ENCODE measurements at places on chromosomes 3 and 15.

- DNase-seq: no peak
These were observed 9.2 kb downstream of the VILL start for GRCh38 chr3:37999836-38000235.

GRCh38 chr15:60390231-60390630 is 7.6 kb downstream of the ANXA2 start:
- no peak for DNase-seq

GRCh38 chr15:64836023-64836536 is 5.6 kb upstream of the PLEKHO2 start:
- DNase-seq: no peak

GRCh38 chr3:182941719-182942118 is 38.6 kb downstream of the DCUN1D1 start:
- no peak for DNase-seq

- peak; percentile 27 for DNase-seq
These were observed 17.1 kb downstream of the CTXND1 start for GRCh38 chr15:80234883-80235282.

GRCh38 chr3:53026382-53027162 is 19.3 kb downstream of the SFMBT1 start:
- no peak for DNase-seq

DNA sequence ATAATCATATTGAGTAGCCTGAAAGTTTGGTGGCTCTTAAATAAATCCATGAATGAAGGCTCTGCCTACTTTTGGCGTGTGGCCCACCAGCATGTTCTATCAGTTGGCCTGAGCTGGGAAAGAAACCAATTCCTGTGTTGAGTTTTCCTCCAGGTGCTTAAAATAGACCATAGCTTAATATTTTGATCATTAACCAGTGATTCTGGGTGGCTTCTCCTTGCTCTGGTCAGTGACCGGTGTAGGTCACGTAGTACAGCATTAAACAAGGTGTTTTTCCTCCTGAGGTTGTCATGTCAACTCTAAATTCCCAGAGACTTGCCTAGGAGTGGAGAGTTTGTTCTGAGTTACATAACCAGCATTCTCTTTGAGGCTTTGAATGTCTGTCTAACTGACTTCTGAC is 1.3 kb downstream of the HHLA2 start:
- no peak for DNase-seq

DNA sequence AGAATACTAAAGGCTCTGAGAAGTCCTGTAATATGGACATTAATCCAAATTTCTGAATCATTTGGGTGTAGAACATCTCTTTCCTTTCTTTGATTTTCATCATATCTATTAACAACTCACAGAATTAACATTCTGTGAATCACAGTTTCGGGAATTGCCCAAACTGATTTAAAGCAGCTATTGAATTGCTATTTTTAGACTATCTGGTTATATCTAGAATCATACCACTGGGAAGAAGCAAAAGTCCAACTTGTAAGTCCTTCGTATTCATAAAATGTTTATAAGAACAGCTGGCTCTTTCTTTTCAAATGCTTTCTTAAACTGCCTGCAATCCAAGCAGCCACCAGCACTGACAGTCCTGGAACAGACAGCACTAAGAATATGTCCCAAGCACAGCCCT is 733.0 kb downstream of the NTRK3 start:
- no peak for DNase-seq

DNA sequence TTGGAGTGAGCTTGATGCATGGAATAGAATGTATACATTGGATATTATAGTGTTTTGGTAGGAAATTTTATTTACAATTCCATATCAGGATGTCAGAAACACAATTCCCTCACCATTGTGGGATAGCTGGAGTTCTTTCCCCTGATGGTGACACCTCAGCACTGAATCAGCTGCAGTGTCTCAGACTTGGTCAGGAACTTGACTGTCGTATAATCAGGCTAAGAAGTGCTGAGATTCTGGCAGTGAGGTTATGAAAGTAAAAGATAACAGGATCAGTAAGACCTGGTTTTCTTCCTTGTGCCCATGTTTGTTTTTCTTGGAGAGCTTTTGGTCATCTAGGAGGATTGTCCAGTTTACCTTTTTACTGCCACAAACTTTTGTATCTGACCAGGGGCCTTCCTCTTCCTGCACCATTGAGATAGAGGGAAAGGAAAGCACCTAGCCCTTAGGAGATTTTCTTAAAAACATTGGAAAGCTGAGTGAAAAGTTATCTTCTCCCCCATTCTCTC is 27.3 kb upstream of the ST3GAL6 start:
- peak; percentile 27 for DNase-seq

DNA sequence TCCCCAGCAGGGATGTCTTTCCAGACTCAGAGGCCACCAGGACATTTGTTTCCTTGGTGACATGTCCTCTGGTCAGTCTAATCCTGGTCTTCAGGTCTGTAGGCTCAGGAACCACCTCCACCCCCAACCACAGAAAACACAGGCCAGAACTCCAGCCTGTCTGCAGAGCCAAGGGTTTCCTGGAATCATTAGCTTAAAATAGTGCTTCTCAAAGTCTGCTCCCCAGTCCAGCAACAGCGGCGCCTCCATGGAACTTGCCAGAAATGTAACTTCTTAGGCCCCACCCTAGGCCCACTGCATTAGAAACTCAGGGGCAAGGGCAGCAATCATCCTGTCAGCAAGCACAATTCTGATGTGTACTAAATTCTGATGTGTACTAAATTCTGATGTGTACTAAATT is 20.0 kb downstream of the SLC28A1 start:
- DNase-seq: no peak

DNA sequence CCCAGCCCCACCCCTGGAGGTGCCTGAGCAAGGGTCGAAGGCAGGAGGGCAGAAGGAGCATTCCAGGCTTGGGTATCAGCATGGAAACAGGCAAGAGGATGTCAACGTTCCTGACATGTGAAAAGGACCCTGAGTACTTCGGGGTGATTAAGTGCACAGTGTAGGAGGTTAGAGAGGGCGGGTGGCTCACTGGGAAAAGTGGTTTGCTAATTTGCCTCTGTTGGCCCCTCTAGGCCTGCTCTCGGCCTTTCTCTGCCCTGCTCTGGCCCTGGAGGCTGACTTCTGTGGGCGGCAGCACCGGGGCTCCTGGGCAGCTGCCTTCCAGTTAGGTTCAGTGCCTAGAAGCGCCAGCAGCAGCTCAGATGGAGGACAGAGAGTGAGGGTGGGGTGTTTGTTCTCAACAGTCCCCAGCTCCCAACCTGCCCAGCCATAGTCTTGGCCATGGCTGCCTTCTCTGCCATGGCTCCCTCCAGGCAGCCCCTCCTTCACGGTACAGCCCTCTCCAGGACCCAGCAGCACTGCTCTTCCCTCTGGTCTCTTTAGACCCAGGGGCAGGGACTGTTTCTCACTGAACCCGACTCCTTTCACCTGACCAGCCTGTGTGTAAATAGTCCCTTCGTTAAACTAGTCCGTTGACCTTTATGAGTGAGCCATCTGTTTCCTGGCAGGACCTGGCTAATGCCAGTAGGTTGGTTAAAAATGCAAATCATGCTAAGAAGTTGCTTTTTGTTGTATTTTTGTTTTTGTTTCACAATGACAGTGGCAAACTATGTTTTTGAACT is 107.1 kb upstream of the TPM1 start:
- DNase-seq: peak; percentile 17

DNA sequence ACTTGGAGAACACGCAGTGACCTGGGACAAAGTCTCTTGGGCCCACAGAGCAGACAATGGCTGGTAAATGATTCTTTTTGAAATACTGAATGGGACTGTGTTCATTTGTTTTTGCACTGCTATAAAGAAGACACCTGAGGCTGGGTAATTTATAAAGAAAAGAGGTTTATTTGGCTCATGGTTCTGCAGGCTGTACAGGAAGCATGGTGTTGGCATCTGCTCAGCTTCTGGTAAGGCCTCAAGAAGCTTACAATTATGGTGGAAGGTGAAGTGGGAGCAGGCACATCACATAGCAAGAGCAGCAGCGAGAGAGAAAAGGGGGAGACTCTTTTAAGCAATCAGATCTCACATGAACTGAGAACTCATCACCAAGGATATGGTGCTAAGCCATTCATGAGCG is 321.6 kb downstream of the THSD4 start:
- no peak for DNase-seq

GRCh38 chr15:52256366-52256765 is 39.2 kb downstream of the MYO5C start:
- peak; percentile 90 for DNase-seq

- peak; percentile 17 for DNase-seq
These were observed 13.6 kb upstream of the CSK start for GRCh38 chr15:74768099-74768770.

- no peak for DNase-seq
These were observed 985.7 kb downstream of the NSUN3 start for GRCh38 chr3:95048564-95048963.

- DNase-seq: no peak
These were observed 200.6 kb downstream of the CADM2 start for GRCh38 chr3:85159376-85159775.

DNA sequence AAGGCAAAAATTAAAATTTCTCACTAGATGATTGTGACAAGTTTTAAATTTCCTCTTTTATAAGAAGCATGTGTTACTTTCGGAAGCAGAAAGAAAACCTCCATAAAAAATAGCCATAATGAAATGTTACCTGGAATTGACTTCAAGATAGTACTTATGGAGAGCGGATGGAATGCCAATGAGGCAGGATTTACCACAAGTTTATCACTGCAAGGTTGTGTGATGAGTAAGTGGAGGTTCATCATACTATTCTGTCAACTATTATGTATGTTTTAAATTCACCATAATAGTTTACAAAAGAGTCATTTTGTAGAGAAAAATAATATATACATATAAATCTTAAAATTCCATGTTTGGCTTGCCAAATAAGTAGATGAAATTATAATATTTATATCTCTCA is 230.3 kb downstream of the SCAPER start:
- DNase-seq: no peak

DNA sequence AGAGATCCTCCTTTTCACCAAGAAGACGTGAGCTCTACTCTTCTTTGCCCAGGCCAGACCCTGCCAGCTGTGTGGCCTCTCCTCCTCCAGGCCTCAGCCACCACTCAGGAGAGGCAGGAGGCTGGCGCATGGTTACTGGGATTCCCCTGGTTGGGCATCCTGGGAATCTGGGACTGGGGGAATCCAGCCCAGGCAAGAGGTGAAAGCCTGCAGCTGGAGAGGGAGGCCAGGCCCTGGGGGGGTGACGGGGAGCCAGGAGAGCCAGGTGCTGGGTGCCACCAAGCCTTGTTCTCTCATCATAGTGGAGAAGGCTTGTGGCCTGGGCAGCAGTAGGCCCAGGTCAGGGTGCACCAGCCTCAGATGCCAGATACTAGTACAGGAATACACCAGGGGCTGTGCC is 6.2 kb downstream of the CCDC9B start:
- DNase-seq: no peak

- no peak for DNase-seq
These were observed 217.6 kb downstream of the SLCO3A1 start for GRCh38 chr15:92071045-92071634.

GRCh38 chr3:129732200-129732876 is 125.9 kb upstream of the PLXND1 start:
- no peak for DNase-seq

DNA sequence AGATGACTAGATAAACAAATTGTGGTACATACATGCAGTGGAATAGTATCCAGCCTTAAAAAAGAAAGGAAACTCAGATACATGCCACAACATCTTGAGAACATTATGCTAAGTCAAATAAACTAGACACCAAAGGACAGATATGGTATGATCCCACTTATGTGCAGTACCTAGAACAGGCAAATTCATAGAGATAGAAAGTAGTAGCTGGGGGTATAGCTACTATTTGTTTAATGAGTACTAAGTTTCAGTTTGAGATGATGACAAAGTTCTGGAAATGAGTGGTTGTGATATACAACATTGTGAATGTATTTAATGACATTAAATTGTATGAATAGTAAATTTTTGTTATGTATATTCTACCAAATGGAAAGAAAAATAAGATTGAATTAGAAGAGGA is 477.2 kb upstream of the CFAP20DC start:
- DNase-seq: no peak

GRCh38 chr3:18122264-18122663 is 302.9 kb downstream of the SATB1 start:
- no peak for DNase-seq

DNA sequence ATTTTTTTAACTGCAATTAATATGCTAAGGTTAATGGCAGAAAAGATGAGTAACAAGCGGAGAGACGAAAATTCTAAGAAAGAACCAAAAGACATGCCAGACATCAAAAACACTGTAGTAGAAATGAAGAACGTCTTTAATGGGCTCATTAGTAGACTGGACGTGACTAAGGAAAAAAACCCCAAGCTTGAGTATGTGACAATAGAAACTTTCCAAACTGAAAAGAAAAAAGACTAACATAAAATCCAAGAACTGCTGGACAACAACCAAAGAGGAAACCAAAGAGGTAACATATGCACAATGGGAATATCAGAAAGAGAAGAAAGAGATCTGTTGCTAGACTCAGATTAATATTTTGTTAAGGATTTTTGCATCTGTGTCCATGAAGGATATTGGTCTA is 94.6 kb upstream of the SETMAR start:
- DNase-seq: no peak

DNA sequence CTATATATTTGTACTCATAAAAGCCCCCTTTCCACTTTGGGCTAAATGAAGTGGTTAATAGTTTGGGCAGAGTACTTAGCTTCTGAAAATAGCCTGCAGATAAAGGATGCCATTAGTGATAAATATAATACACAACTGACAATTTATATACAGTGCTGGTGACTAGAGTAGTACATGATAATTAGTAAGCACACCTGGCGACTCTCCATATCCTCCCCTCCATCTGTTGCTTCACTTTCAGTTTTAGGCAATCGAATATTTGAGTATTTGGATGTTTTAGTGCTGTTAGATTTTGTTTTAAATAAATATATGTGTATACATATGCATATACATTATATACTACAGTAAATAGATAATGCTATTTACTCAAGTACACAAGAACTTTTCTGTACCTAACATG is 35.9 kb upstream of the CHMP2B start:
- peak; percentile 12 for DNase-seq

- DNase-seq: no peak
These were observed 156.1 kb downstream of the FBLN2 start for GRCh38 chr3:13705051-13705450.

GRCh38 chr3:185402561-185402960 is 39.6 kb downstream of the MAP3K13 start:
- DNase-seq: no peak

DNA sequence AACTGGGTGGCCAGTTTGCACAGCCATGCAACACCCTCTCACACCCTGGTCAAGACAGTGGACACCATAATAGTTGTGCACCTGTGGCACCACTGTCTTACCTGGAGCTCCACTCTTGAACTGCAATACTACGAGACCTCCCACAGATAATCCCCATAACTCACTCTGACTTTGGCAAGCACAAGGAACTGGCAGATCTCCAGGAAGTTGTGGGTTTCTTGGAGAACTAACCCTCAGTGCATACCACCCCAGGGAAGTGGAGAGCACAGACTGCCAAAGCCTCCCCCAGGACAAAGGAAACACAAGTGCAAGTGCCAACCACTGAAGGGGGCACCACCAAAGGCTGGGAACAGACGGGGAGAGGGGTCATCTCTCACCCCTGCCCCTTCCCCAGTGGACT is 318.6 kb downstream of the SUCLG2 start:
- DNase-seq: no peak
